HT1080 (cell line): ENCODE measurements at places on chromosomes 13 and 19. TPM values are rescaled to one million over a fixed set of nuclear protein-coding genes. Genes with fewer than 3 reads are reported as not detected.

The LRRC63 gene
- 0.03 and 0.33 TPM in 2 replicates for total RNA-seq

The NDUFA11 gene
- total RNA-seq: 220 and 283 TPM in 2 replicates

The LYPD3 gene
- not detected in 2 replicates for total RNA-seq

The EPS8L1 gene
- total RNA-seq: 7.3 and 7.8 TPM in 2 replicates

The TTC9B gene
- 0.63 and 0.73 TPM in 2 replicates for total RNA-seq

The PGLYRP1 gene
- total RNA-seq: not detected in 2 replicates

The NLRP9 gene
- not detected in 2 replicates for total RNA-seq

The CFD gene
- not detected in 2 replicates for total RNA-seq

The ETV2 gene
- total RNA-seq: 0.50 and 2.5 TPM in 2 replicates

The CEACAM4 gene
- total RNA-seq: not detected in 2 replicates

The TTYH1 gene
- not detected in 2 replicates for total RNA-seq

The TMEM38A gene
- total RNA-seq: 0.26 and 0.94 TPM in 2 replicates

The MBD3L2 gene
- not detected in 2 replicates for total RNA-seq

The OR7G2 gene
- total RNA-seq: not detected in 2 replicates

The CGB1 gene
- not detected in 2 replicates for total RNA-seq

The NLRP7 gene
- total RNA-seq: not detected in 2 replicates
